ENCODE measurements at places on chromosomes 6 and 20. TPM values are rescaled to one million over a fixed set of nuclear protein-coding genes. Genes with fewer than 3 reads are reported as not detected.

Gene GRIK2
- 4.0 TPM for total RNA-seq

Gene RNF144B
- total RNA-seq: 4.5 TPM

Gene HLA-DPA1
- 2.2 TPM for total RNA-seq

Gene ESF1
- 14.8 TPM for total RNA-seq

Gene ZC2HC1B
- total RNA-seq: not detected

Gene AGPAT1
- total RNA-seq: 43.3 TPM

Gene LAMA4
- total RNA-seq: 27.3 TPM

Gene ID1
- 956 TPM for total RNA-seq

- H3K4me1 ChIP-seq: no peaks in the 10 kb centered on the region
- no peaks in the 10 kb centered on the region for H3K36me3 ChIP-seq
- DNase-seq: no peak
- H3K27me3 ChIP-seq: no peaks in the 10 kb centered on the region
These were observed 587.8 kb downstream of the EPM2A start for GRCh38 chr6:145147559-145147958.

GRCh38 chr6:4636881-4637224 is 139.4 kb upstream of the CDYL start:
- no peak for DNase-seq
- H3K4me1 ChIP-seq: no peaks in the 10 kb centered on the region
- no peaks in the 10 kb centered on the region for H3K27me3 ChIP-seq
- no peak overlapping the region for H3K4me3 ChIP-seq

- no peaks in the 10 kb centered on the region for H3K27me3 ChIP-seq
- no peaks in the 10 kb centered on the region for H3K36me3 ChIP-seq
- H3K4me1 ChIP-seq: no peaks in the 10 kb centered on the region
- H3K4me3 ChIP-seq: no peak overlapping the region
These were observed 810.1 kb downstream of the EYS start for GRCh38 chr6:64896939-64897338.

DNA sequence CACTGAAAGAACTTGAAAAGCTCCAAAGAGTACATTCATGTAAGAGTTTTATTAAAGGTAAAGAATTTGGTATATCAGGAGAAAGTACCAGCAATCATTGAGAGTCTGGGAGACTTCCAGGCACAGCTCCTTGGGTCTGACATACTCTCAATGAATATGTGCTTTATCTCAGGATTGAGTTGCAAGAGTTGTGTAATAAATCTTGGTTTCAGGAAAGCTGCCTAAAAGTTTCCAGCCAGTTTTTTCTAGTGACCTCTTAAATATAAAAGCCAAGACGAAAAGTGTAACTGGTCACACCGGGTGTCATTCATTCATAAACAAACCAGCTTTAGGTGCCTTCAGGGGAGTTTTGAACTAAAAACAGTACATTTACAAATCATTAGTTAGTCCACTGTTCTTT is 21.6 kb upstream of the GJA1 start:
- no peaks in the 10 kb centered on the region for H3K36me3 ChIP-seq
- no peak overlapping the region for H3K27ac ChIP-seq
- no peak for DNase-seq
- no peak overlapping the region for H3K4me3 ChIP-seq
- no peaks in the 10 kb centered on the region for H3K27me3 ChIP-seq

DNA sequence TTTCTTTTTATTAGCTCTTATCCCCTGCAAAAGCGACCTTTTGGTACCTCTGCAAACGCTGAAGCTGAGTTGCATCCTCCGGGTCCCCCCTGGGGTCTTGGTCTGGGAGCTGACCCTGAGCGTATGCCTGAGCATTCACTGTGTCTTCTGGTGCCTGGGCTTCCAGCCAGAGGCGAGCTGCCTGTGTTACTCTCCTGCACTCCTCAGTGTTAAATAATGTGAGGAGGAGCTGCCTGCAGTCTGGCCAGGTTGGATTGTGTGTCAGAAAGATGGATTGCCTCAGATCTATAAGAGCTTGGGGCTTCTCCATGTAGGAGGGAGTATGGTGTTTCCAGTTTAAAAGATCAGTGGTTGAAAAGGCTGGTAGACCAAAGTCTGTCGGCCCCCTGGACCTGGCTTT is 8.7 kb upstream of the GMPR start:
- no peak overlapping the region for H3K4me3 ChIP-seq
- DNase-seq: no peak
- H3K27me3 ChIP-seq: no peaks in the 10 kb centered on the region
- peaks cover 9% of the 10 kb centered on the region for H3K4me1 ChIP-seq
- H3K27ac ChIP-seq: no peak overlapping the region

- peak overlapping the region; percentile 3 for H3K27ac ChIP-seq
- no peak for DNase-seq
- H3K4me3 ChIP-seq: no peak overlapping the region
These were observed 109.9 kb downstream of the RIN2 start for GRCh38 chr20:19867940-19868371.

DNA sequence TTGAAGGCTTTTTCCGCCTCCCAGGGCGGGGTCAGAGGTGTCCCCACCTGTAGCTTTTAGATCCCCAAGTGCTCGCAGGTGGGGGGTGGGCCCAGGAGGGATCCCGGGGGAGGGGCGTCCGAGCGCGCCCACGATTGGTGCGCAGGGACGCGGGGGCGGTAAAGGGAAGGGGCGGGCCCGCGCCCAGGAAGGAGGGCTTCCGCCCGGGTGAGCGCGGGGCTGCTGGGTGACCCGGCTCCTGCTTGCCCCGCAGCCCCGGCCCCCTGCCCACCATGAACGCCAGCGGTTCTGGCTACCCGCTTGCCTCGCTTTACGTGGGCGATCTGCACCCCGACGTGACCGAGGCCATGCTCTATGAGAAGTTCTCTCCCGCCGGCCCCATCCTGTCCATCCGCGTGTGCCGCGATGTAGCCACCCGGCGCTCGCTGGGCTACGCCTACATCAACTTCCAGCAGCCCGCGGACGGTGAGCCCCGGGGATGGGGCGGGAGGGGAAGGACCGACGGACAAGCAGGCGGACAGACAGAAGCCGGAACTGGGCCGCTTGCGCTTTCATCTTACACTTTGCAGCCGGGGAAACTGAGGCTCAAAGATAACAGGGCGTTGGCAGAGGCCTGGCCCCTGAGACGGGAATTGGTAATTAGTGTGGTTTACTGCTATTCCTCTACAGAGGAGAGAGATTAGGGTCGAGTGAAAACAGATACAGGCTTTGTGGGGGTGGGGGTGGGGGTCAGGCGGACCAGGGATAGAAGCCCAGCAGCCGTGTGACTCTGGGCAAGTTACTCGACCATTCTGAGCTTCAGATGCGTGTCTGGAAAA is at the start of gene PABPC1L:
PABPC1L (plus strand) TSS at position 189 of the 818 bp plus-strand sequence; CDS start at position 273, 84 bp downstream.
- H3K36me3 ChIP-seq: no peaks in the 10 kb centered on the region
- no peaks in the 10 kb centered on the region for H3K27me3 ChIP-seq
- DNase-seq: peak; percentile 80
- peak within 1 kb of the TSS; percentile 48 for H3K4me3 ChIP-seq

- DNase-seq: no peak
- H3K36me3 ChIP-seq: no peaks in the 10 kb centered on the region
- H3K4me3 ChIP-seq: no peak overlapping the region
- no peaks in the 10 kb centered on the region for H3K4me1 ChIP-seq
These were observed 380.0 kb upstream of the MARCKS start for GRCh38 chr6:113476937-113477839.

GRCh38 chr6:163701762-163702161 is 287.2 kb downstream of the QKI start:
- H3K4me3 ChIP-seq: no peak overlapping the region
- no peaks in the 10 kb centered on the region for H3K36me3 ChIP-seq

DNA sequence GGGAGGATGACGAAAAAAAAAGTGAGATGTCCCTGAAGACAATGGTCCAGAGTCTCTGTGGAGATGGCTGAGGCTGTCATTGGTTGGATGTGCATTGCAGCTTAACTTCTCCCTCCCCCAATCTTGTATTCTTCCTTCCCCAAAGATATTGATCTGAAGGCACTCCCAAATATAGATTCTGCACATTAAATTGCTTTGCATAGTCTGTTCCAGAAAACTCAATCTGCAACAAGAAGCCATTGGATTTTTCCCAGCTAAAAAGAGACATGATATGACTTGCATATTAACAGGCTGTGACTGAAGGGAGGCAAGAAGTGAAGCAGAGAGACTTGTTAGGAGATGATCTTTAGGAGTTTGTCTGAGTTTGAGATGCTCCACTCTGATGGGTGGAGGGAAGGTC is 245.2 kb upstream of the MOCS1 start:
- H3K4me1 ChIP-seq: no peaks in the 10 kb centered on the region
- no peak overlapping the region for H3K4me3 ChIP-seq
- H3K27me3 ChIP-seq: peaks cover 4% of the 10 kb centered on the region
- H3K36me3 ChIP-seq: no peaks in the 10 kb centered on the region
- no peak for DNase-seq

All from transverse colon (tissue), 4 donors.